ENCODE measurements at places on chromosomes 2 and 18.
A peak's percentile ranks its signal among the peaks of the same experiment; 100 is the strongest.

GRCh38 chr2:60735496-60736250 lies 20.4 kb upstream of the PAPOLG start:
- DNase-seq, result no peak

DNA sequence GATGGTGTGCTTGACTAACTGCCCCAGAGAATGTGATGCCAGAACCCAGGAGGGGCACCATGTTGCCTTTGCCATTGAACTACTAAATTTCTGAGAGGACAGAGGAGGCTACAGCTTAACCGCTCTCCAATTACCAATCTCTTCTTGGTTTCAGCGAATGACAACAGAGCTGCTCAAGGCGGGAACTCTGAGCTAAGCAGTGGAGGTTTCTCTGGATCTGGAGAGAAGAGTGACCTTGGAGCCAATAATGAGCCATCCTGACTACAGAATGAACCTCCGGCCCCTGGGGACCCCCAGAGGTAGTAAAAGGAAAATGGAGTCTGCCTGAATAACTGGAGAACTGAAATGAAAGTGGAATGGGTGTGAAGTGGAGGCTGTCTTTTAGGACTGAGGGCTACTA lies 53.2 kb downstream of the DIS3L2 start:
- no peak for DNase-seq

GRCh38 chr2:65027616-65028244 lies 28.5 kb upstream of the CEP68 start:
- DNase-seq, result no peak

DNA sequence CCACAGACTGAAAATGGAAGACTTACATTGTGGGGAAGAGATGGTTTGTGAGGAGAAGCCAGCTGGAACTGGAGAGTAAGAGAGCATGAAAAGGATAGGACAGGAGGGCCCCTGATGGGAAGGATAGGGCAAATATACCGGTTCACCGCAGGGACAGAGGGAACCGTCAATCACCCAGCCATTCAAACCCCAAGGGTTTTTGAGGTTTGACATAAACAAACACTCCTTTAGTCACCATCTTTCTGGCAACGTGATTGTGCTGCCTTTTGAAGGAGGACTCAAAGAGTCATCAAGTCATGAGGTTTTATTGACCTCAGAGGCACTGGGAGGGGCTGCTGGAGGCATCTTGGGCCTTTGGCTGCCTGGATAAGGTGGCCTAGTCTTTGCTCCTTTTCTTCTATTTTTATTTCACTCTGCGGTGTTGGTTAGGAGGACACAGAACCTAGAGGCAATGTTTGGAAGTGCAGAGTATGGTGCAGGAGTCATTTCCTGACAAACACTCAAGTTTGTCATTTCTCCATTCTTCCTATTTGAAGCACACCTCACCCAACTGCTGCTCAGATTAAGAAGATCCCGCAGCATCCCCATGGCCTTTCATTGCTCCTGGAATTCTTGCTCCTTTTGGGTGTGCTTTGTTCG lies 487.3 kb upstream of the SPRED2 start:
- DNase-seq, result no peak

DNA sequence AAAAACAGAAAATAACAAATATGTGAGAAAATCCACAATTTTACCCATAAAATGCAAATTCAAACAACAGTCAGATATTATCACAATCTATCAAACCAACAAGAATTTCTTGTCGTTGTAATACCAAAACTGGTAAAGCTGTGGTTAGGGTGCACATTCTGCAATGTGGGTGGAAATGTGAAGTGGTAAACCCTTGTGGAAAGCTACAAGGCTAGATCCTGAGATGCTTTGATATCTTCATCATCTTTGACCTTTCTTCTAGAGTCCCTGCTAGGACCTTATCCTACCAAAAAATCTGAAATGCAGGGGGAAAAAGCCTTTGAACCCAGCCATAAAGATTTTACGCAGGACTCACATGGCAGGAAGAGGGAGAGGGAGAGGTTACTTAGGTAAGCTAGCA lies 17.2 kb upstream of the ATG16L1 start:
- DNase-seq, result no peak

- no peak for DNase-seq
Observed at GRCh38 chr2:105383432-105384166, 15.3 kb downstream of the FHL2 start.

DNA sequence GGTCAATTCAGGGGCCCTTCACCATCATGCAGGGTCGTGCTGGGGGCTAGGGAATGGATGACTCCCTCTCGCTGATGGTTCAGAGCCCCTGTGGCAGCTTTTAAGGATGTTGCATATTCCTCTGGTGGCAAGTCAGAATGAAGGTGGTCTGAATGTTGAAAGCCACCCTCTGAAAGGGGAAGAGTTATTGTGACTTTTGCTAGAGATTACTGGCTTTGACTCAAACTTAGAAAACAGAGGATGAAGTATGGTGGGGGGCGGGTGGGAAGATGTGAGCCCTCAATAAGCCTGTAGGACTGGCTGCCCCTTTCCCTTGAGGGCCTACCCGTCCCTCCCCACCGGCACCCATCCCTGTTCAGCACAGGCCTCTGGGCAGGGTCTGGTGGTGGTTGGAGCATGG lies 23.2 kb downstream of the MC2R start:
- no peak for DNase-seq

DNA sequence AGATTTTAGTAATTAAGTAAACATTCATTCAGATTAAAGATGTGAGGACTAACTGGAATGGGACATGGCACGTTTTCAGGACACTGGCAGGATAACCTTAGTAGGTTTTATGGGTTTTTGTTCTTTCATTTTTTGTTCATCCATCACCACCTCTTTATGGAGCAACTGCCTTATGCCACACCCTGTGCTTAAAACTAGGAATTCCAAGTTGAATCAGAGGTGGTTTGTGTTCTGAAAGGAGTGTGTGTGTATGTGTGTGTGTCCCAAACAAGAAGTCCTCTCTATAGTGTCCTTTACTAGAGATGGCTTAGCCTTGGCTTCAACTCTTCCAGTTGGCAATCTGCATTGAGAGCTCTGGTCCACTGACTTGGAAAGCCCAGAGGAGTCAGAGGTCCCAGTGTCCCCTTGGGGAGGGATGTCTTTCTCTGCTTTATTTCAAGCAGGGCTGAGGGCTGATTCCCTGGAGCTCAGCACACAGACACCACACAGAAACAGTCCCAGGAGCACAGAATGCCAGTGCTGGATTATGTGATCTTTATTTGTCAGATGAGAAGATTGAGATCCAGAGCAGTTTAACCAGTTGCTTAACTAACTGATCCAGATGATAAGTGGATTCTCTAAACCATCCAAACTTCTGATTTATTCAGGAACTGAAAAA lies 25.2 kb downstream of the RHOB start:
- DNase-seq, result no peak

DNA sequence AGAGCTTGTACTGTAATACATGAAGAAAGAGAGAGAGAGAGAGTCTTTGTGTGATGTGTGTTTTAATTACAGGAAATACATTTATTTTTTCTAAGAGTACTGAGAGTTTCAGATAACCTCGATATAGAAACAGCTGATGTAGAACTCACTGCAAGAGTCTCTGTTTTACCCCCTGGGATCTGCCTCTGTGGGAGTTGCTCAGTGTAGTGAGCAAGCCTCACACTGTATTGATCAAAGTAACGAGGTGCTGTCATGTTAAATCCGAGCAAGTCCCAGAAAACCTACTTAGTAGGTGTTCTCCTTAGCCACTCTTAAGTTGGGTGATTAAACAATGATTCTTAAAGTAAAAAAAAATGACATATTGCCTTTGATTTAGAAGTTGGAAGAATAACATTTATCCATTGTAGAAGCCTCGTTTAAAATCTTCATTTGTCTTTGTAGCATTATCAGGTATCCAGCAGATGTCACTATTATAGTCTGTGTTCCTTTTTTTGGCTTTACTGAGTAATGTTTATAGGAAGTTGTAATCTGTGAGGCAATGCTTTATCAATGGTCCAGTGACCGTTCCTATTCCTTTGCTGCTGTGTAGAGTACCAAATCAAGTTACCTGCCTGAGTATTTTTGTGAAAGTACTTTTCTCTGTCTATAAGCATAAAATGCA lies 219.0 kb downstream of the MYO3B start:
- peak; percentile 4 for DNase-seq

DNA sequence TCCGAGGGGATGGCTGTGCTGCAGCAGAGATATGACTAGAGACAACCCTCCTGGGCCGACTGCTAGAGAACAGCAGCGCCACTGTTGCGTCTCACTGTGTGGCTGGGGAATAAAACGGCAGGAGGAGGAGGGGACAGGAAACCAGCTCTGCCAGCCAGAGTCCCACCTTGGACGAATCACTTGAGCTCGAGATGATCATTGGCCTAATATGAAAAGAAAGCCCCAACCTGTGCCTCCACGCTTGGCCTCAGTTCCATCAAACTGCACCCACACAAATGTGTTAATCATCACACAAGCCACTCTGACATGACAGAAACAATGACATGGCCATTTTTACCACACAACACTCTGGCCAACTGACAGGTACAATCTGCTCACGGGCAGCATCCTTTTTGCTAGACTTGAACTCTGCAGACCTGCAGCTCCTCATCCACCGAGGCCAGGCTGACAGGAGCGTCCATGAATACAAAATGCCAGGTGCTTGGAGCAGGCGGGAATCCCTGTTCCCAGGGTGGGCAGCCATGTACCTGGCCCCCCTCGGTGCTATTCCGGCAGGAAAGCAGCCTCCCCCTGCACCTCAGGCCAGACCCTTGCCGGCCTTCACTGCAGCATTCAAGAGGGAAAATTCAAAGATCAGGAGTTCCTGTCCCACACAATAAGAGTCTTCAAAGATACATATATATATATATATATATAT lies 52.3 kb downstream of the PARD6G start:
- DNase-seq, result no peak

DNA sequence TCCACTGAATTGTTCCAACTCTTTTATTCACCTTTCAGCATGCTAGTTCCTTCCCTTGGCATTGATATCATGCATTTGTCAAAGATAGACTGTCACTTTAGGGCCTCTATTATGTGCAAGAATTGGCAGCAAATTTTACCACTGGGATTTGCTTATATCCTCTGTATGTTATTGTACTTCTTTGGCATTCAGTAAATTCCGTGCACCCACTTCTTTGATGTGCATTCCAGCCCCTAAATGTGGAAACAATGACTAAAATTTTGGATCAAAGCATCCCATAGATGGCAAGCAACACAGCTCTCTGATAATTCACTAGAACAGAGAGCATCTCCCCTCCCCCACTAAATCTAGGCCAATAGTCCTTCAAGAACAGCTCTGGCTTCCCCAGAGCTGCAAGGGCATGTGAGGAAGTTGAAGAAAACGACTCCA lies 399.0 kb upstream of the HNRNPA3 start:
- DNase-seq, result no peak

GRCh38 chr2:26067980-26068507 lies 34.2 kb downstream of the RAB10 start:
- no peak for DNase-seq

GRCh38 chr2:196592331-196592910 lies 47.1 kb upstream of the CCDC150 start:
- peak; percentile 49 for DNase-seq

DNA sequence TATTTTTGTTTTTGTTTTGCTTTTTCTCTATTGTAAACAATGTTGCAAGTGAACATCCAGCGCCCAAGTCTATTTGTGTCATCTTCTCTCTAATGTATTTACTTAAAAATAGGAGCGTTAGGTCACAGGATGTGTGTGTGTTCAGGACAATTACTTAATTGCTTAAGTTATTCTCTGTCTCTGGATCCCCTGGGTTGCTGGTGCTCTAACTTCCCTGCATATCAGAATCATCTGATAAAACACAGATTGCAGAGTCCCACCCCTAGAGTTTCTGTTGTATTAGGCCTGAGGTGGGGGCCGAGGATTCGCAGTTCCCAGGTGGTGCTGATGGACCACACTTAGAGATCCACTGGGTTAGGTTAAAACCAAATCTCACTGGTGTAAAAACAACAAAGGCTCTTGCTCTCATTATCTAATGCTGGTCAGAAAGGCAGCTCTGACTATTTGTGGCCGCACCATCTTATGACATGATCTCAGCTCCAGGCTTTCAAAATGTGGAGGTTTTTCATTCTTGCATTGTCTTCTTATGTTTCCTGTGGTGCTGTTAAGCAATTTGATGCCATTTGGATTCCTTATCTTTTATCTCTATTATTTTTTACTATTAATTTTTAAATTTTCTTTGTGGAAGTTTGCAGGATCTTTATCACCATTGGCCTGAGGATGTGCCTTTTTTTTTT lies 87.7 kb downstream of the CLIP4 start:
- DNase-seq, result no peak

GRCh38 chr2:112881217-112881985 lies 29.6 kb upstream of the IL37 start:
- DNase-seq, result peak; percentile 94
